Myocyte (in vitro differentiated cells): ENCODE measurements at places on chromosomes 4 and X. TPM values are rescaled to one million over a fixed set of nuclear protein-coding genes. Genes with fewer than 3 reads are reported as not detected.
A peak's percentile ranks its signal among the peaks of the same experiment; 100 is the strongest.

DNA sequence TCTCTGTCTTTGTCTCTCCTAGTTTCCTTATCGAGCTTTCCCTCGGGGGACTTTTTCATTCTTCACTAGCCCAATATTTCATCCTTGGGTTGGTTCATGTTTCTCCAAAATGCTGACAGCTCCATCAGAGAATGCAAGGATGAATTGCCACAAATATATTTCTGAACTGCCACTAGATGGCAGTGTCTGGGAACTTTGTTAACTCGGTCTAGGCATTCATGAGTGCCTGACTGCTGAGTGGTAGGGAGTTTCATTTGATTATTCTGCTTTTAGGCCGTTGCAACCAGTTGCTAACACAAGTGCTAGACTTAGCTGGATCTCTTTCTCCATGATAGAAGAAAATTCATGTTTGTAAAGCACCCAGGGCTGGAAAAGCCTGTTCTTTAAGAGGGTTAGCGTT is 73.5 kb upstream of the RAP2C start:
- peak; percentile 61 for DNase-seq

DNA sequence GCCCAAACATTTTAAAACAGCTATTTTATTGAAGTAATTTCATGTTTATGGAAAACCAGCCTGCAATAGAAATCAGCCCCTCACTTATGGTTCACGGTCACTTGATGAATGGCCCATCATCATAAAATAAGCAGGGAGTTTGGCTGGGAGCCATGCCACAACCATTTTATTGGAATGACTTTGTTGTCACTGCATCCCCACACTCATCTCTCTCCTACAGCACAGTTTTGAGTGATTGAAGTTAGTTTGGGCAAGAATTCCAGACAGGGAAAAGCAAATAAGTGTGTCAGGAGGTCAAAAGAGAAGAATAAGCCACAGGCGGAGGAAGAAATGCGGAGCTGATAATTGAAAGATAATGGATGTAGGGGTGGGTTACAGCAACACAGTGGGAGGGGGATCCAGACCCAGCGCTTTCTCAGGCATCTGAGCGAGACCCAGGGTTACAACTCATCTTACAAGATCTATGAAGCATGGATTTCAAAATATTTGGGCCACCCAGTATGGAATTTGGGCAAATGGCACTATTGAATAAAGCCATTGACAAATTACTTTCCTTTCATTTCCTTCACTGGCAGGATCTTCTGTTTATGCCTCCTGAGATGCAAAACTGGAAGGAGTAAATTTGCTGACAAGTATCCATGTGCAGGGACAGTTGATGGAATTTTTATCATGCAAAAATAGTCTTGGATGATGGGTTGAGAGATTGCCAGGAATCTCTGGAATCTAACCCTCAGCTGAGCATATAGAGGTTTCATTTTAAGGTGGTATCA is 100.8 kb downstream of the SHROOM3 start:
- peak; percentile 76 for DNase-seq

FAM13A gene
- total RNA-seq, result 14.3 and 16.8 TPM in 2 replicates

DNA sequence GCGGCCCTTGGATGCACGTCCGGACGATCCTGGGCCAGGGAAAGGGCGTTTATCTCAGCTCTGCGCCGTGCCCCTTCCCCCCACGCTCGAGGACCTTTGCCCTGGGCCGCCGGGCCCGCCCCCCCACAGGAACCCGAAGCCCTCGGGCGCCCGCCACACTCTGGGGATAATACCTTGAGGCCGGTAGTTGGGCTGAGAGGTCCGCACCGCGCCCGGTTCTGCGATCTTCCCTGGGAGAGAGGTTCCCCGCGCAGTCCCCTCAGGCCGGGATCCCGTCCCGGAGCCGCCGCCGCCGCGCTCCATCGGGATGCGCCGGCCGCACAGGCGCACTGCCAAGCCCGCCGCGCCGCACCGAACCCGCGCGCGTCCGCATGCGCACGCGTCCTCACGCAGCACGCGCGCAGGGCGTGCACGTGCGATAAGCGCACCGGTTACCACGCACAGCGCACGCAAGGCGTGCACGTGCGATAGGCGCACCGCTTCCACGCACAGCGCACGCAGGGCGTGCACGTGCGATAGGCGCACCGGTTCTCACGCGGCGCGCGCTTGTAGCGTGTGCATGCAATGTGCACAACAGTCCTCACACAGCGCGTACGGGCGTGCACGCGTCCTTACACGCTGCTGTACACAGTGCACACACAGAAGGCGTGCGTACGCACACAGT is at the start of gene MAP7D2:
TSS of gene MAP7D2 (minus strand) at position 331 of the 664 bp plus-strand sequence. CDS start at position 303, 28 bp downstream.
- DNase-seq, result no peak

- DNase-seq, result no peak
These were observed 175.0 kb downstream of the PTTG2 start for GRCh38 chr4:38135201-38135600.

GPR119 gene
- total RNA-seq, result not detected in 2 replicates

- DNase-seq, result no peak
These were observed 12.4 kb downstream of the PSAPL1 start for GRCh38 chr4:7422151-7422897.

GRCh38 chr4:118155516-118155915 is 121.2 kb downstream of the NDST3 start:
- no peak for DNase-seq

KCNIP4 gene
- total RNA-seq, result not detected in 2 replicates

FAM156B gene
- total RNA-seq, result 19.3 and 22.8 TPM in 2 replicates

TMPRSS11E gene
- total RNA-seq, result 0.11 TPM in 1 of 2 replicates, not detected in the other

KLF8 gene
- 1.9 and 2.0 TPM in 2 replicates for total RNA-seq

GRCh38 chrX:34813618-34814017 is 129.0 kb upstream of the FAM47B start:
- DNase-seq, result no peak

DNA sequence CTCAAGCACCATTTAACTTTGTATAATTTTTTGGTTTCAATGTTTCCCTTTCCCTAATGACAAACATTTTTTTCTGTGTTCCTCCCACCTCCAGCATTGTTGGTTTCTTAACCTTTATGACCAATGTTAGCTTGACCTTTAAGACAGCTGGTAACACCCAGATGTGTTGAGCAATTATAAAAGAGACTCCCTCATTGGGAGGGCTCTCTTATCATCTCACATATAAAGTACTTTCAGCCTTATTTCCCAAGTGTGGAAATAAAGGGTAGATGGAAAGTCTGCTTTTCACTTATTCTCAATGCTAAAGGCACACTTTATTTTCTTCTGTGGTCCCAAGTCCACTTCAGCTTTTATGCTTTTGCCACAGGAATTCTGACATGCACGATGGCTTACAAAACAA is 1420.4 kb downstream of the RAPGEF2 start:
- DNase-seq, result peak; percentile 47

SLC6A14 gene
- total RNA-seq, result not detected in 2 replicates

OPRPN gene
- not detected in 2 replicates for total RNA-seq

DNA sequence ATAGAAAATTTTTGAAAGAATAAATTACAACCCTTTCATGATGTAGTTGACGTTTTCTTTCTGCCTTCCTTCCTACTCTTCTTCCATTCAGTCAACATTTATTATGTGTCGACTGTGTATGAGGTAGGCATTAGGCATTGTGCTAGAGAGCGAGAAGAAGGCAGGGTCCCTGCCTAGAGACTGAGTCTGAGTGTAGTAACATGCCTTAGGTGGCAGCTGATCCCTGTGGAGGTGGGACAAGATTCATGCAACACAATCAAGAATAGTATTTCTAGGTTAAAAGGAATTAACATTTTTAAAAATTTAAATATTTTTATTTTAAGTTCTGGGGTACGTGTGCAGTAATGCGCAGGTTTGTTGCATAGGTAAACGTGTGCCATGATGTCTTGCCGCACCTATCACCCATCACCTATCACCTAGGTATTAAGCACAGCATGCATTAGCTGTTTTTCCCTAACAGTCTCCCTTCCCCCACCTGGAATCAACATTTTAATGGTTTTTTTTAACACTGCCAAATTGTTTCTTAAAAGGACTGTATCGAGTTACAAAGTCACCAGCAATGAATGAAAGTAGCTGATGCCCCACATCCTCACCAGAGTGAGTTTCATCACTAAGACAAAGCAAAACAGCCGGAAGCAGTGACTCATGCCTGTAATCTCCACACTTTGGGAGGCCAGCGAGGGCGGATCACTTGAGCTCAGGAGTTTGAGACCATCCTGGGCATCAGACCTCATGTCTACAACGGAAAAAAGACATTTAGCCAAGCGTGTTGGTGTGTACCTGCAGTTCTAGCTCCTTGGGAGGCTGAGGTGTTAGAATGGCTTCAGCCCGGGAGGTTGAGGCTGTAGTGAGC is 84.0 kb downstream of the WWC2 start:
- DNase-seq, result peak; percentile 86

- no peak for DNase-seq
These were observed 94.0 kb downstream of the COL4A6 start for GRCh38 chrX:108344216-108344615.

SH3TC1 gene
- total RNA-seq, result 0.68 and 0.94 TPM in 2 replicates

DNA sequence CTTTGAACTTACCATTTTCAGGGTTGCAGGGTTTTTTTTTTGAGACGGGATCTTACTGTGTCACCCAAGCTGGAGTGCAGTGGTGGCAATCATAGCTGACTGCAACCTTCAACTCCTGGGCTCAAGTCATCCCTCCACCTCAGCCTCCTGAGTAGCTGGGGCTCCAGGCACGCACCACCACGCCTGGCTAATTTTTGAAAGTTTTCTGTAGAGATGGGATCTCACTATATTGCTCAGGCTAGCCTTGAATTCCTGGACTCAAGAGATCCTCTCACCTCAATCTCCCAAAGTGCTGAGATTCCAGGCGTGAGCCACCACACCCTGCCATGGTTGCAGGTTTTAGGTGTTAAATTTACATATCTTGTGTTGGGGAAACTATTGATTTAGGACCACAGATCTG is 64.5 kb downstream of the STOX2 start:
- DNase-seq, result no peak

DNA sequence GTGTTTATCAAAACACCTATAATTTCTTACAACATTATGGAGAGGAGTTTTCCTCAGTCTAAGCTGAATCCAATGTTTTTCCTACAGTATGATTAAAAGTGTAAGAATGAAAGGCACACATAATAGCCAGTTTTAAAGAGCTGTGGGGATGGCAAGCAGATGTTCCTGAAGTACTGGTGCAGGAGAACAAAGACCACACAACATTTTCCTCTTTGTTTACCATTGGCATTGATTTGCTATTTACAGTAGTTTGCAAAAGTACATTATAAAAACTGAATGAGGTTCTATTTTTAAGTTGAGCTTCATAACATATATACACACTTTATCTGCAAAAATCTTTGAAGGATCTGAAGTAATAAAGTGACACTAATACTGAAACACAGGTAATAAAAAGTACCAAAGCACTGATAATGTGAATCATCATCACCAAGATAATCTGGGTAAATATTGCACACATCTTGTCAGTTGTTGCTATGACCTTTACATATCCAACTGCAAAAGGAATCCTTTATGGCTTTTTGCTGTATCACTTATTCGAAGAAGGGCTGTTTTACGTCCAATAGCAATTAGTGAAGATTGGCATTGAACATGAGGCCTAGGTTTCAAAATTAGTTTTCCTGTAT is 22.5 kb downstream of the TCEAL1 start:
- DNase-seq, result no peak

DNA sequence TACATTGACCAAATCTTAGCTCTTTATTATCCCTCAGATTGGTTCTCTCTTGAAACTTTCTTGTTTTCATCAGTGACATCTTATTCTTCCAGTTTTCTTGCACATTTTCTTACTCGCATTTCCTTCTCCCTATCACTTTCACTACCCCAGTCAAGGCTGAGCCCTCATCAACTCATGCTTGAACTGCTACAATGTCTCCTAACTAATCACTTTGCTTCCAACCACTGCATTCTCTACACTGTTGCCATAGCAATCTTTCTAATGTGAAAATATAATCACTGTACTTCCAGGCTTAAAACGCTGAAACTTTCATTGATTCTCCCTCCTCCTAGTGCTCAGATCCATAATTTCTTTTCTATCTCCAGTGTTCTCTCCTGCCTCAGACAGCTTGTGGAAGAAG is 22.2 kb upstream of the LPAR4 start:
- no peak for DNase-seq

DNA sequence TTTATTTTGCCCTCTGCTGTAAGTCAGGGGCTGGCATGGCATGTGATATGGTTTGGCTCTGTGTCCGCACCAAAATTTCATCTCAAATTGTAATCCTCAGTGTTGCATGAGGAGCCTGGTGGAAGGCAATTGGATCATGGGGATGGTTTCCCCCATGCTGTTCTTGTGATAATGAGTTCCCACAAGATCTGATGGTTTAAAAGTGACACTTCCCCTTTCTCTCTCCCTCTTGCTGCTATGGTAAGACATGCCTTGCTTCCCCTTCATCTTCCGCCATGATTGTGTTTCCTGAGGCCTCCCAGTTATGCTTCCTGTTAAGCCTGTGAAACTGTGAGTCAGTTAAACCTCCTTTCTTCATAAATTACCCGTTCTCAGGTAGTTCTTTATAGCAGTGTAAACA is 72.0 kb upstream of the MSX1 start:
- no peak for DNase-seq

HTN3 gene
- not detected in 2 replicates for total RNA-seq

TMPRSS11B gene
- total RNA-seq, result not detected in 2 replicates

PRR32 gene
- 0.26 TPM in 1 of 2 replicates, not detected in the other for total RNA-seq

BCAP31 gene
- 150 and 162 TPM in 2 replicates for total RNA-seq

DNA sequence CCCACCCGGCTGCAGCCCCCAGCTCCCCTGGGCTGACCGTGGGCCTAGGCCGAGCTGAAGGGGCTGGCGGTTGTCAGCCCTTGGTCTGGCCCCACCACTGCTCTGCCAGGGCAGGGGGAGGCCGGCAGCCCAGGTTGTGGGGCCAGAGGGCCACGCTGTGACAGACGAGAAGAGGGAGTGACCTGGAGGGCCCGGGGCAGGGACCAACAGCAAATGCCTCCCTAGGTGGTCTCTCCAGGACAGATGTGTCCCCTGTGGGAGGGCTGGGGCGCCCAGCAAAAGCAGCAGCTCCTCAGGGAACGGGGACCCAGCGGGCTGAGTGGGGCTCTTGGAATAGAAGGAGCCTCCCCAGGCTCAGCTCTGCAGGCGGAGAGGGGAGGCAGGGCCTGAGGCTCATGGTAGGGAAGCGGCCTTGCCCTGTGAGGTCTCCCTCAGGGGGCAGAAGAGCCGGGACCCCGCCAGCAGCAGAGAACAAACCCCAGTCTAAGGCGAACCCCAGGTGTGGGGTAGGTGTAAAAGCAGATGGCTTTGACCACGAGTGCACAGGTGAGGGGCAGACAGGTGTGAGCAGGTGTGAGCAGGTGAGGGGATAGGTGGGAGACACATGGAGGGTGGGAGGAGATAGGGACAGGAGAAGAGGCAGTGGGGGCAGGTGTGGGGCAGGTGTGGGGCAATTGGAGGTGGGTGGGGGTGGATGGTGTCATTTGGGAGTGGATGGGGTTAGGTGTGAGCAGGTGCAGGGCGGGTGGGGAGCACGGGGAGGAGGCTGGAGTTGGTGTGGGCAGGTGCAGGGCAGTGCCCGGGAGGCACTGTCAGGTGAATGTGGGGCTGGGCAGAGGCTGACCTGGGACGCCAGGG is 34.1 kb upstream of the SPON2 start:
- no peak for DNase-seq

TMEM154 gene
- total RNA-seq, result 0.10 and 0.24 TPM in 2 replicates

TNMD gene
- not detected in 2 replicates for total RNA-seq

GRCh38 chr4:52483186-52483890 is 175.8 kb downstream of the USP46 start:
- DNase-seq, result no peak

DNA sequence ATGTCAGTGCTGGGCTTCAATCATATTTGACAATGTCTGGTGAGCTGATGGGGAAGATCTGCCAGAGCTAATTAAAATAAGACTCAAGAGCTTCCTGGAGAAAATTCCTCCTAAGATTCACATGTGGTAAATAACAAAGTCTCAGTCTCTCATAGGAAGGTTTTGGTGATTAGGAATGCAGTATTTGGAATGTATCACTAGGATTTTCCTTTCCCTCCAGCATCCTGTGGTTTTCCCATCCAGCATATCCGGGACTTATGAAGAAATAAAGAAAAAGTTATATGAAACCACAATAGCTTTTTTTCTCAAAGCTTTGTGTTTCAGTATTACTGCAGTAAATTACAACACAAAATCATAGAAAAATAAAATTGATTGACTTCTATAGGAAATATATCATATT is 1597.1 kb downstream of the ADGRL3 start:
- no peak for DNase-seq
